ENCODE measurements at places on chromosomes 1 and 21.
A peak's percentile ranks its signal among the peaks of the same experiment; 100 is the strongest.

DNA sequence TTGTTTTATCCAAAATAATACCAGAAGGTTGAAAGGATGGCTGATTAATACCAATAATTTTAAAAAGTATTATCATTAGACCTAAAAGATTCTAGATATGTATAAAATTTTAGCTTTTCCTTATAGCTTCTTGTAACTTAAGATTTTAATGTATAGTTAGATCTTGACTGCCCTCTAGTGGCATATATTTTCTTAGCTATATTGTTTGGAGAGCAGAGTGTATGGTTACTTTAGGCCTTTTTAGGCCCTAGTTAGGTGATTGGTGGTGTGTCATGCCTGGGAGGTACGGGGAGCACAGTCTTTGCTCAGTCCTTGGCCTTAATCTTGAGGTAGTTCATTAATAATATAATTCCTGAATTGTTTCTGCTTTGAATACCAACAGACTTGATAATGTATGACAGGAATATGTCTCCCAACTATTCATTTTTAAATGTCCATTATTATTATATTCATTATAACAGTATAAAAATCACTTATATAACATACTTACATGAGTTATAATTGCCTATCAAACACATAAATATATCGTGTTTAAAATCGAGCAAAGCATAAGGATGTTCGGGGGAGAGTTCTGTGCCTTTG lies 328.4 kb downstream of the ZP4 start:
- peak; percentile 7 for DNase-seq

DNA sequence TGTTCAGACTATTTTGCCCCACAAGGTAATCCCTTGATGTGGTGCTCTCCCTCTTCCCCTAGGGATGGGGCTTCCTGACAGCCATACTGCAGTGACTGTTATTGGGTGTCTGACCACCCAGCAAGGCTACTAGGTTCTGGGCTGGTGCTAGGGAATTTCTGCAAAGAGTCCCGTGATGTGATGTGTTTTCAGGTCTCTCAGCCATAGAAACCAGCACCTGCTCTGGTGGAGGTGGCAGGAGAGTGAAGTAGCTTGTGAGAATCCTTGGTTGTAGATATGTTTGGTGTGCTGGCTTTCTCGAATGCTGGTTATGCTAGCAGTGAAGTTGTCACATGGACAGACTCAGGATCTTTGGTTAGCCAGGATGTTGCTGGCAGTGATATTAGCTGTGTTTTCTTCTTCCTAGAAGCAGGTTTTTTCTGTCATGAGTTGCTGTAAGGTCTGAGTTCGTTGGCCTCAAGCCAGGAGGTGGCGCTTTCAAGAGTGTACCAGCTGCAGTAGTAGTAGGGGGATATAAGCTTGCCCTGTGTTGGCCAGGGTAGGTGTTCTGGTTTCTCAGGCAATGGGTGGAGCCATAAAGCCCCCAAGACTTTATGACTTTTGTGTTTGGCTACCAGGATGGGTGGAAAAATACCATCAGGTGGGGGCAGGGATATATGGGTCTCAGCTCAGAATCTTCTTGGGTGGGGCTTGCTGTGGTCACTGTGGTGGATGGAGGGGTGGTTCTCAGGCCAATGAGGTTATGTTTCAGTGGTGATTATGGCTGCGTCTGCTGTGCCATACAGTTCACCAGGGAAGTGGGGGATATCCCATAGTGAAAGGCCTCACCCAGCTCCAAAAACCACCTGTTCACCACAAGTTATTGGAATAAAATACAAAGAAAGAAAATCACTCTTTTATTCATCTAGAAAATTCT lies 1112.3 kb downstream of the KCNT2 start:
- DNase-seq = no peak

GRCh38 chr1:115922801-115923200 lies 53.5 kb upstream of the SLC22A15 start:
- no peak for DNase-seq

DNA sequence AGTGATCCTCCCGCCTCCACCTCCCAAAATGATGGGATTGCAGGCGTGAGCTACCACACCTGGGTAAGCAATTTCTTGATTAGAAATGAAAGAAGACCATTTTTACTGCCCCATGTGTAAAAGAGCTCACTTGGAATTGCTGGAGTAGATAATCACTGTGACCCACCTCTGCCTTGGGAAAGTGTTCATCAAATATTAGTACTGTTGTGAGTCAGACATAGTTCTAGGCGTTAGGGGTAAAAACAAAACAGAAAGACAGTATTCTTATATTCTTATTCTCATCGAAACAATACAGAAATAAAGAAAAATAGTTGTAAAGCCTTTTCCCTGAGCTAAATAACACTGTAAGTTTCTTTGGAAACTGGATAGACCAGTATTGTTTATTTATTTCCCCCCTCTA lies 36.2 kb downstream of the CELF3 start:
- DNase-seq = no peak

DNA sequence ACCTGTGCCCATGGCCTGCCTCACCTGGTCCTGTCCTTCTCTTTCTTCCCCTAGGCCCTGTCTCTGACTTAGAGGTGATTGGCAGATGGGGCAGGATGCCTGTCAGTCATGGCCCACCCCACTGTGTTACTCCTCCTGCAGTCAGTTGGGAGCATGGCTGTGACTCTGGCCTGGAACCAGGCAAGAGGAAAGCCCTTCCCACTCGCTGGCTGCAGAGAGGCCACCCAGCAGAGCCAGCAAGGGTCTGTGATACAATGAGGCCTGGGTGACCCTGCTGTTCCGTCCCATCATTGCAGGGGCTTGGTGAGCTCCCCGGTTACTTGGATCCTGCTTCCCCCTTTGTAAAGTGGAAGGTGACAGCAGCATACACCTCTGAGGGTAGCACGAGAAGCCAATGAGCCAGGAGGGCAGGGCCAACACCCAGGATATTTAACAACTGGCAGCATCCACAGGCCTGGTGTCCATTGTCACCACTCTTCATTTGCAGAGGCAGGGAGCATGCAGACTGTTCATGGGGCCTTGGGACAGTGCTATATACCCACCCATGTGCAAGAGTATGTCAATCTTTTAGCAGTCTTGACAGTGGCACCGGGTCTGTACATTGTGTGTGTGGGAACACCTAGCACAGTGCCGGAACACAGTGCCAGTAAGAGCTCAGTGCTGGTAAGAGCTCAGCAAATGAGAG lies 191.0 kb upstream of the C1orf174 start:
- no peak for DNase-seq

GRCh38 chr1:67458663-67459062 lies 28.5 kb upstream of the SERBP1 start:
- DNase-seq = no peak

DNA sequence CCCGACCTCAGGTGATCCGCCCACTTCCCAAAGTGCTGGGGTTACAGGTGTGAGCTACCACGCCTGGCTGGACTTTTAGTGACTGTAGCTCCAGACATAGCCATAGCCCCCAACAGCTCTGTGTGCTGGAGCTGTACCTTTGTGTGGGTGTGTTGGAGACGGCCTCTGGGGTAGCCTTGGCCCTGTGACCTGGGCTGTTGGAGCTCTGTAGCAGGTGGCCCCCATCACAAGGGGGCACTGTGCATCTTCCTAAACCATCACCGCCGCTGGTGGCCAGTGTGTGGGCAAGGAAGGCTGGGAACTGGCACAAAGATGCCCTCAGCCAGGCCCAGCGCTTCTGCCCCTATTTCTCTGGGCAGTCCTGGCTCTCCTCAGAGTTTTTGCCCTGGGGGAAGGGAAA lies 38.4 kb upstream of the FOXO6 start:
- DNase-seq = peak; percentile 37

GRCh38 chr1:86822459-86822858 lies 91.5 kb downstream of the SELENOF start:
- no peak for DNase-seq

DNA sequence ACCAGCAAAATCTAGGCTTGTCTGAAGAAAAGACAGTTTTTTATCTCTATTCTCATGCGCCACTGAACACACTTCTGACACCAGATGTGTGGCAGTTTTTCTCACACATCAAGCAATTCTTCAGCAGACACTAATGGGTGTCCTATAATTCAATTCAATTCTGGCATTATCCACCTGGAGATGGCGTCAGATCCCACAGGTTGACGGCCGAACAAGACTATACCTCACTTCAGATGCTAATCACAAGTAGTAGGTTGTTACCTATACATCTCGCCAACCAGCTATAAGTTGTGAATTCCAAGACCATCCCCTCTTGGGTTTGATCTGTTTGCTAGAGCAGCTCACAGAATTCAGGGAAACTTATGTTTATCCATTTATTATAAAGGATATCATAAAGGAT lies 89.9 kb upstream of the ARTN start:
- no peak for DNase-seq

GRCh38 chr1:15609631-15610030 lies 7.6 kb upstream of the DDI2 start:
- no peak for DNase-seq

- no peak for DNase-seq
Measured at GRCh38 chr1:166040202-166040997, 126.4 kb downstream of the FAM78B start.

GRCh38 chr1:232477728-232478127 lies 152.2 kb downstream of the SIPA1L2 start:
- DNase-seq = no peak

DNA sequence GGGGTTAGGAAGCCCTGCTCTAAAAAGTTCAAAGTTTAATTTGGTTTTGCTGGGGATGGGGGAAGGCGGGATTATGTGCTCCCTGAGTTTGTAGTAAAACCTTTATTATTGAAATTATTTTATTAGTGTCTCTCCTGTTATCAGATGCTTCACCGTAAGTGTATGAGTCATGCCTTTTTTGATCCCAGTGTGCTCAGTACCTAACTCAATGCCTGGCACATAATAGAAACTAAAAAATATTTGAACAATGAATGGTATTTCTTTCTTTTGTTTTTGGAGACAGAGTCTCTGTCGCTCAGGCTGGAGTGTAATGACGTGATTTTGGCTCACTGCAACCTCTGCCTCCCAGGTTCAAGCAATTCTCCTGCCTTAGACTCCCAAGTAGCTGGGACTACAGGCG lies 6.4 kb downstream of the SNRPE start:
- DNase-seq = no peak

Measured in prostate gland (tissue), 2 donors.